ENCODE measurements at places on chromosomes 2 and 18.

- H3K36me3 ChIP-seq = no peaks in the 10 kb centered on the region
- no peak overlapping the region for H3K4me3 ChIP-seq
- H3K27me3 ChIP-seq = no peaks in the 10 kb centered on the region
These were observed 233.8 kb downstream of the LDLRAD4 start for GRCh38 chr18:13452388-13452811.

DNA sequence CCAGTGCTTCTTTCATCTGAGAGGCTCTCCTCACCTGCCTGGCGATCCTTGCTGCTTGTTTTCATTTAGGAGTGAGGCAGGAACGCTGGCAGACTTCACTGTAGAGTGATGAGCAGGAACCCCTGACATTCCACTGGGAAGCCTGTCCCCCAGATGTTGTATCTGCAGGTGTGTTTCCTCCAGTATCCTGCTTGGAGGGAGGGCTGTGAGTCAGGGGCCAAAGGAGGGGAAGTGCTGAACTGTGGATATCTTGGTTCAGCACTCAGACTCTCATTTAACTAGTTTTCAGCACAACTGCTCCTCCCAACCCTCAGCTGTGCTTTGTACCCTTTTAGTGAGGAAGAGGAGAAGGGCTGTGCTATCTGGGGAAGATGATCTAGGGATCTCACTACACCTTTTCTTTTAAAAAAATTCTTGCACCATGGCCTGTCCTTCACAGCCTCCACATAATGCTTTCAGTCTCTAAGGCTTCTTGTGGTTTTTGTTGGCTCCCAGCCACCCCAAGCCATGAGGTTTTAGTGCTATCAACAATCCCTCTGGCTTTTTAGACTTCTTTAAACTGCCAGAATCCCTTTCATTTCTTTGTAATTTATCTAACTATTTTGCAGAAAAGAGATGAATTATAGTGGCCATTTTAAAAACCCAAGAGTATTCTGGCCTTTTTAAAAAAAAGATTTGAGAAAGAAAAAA is 11.2 kb downstream of the ANKAR start:
- DNase-seq = no peak
- H3K36me3 ChIP-seq = no peaks in the 10 kb centered on the region
- H3K27me3 ChIP-seq = no peaks in the 10 kb centered on the region
- no peaks in the 10 kb centered on the region for H3K4me1 ChIP-seq

GRCh38 chr2:236724200-236724599 is 154.6 kb downstream of the ACKR3 start:
- H3K27me3 ChIP-seq = no peaks in the 10 kb centered on the region
- no peak overlapping the region for H3K4me3 ChIP-seq
- no peaks in the 10 kb centered on the region for H3K4me1 ChIP-seq

DNA sequence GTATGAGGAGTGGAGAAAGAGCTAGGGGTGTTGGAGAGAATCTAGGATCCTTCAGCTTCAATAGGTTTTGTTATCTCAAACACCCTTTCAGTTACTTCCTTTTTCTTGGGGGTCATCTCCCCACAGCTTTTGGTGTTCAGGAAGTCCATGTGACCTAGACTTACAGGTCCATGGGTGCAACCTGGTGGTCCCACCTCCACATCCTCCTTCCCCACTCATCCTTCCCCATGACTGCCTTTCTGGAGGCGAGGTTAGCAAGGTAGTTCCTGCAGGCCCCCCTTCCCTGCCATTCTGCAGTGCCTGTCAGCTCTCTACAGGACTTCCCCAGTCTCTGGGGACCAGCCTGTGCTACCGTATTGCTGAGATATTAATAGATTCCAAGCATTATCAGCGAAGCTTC is 107.6 kb downstream of the TMEM17 start:
- H3K27me3 ChIP-seq = no peaks in the 10 kb centered on the region
- no peaks in the 10 kb centered on the region for H3K4me1 ChIP-seq
- H3K27ac ChIP-seq = no peak overlapping the region
- no peak overlapping the region for H3K4me3 ChIP-seq
- DNase-seq = no peak

- H3K27me3 ChIP-seq = no peaks in the 10 kb centered on the region
- no peaks in the 10 kb centered on the region for H3K36me3 ChIP-seq
- H3K4me1 ChIP-seq = peaks cover 18% of the 10 kb centered on the region
- DNase-seq = no peak
- H3K27ac ChIP-seq = no peak overlapping the region
- H3K4me3 ChIP-seq = no peak overlapping the region
These were observed 64.0 kb downstream of the SLC40A1 start for GRCh38 chr2:189516546-189516945.

- no peaks in the 10 kb centered on the region for H3K27me3 ChIP-seq
- H3K36me3 ChIP-seq = no peaks in the 10 kb centered on the region
- no peak for DNase-seq
- H3K4me1 ChIP-seq = peaks cover 4% of the 10 kb centered on the region
These were observed 42.0 kb upstream of the IL1R1 start for GRCh38 chr2:102100371-102101096.

GRCh38 chr2:101200676-101201075 is 49.5 kb upstream of the TBC1D8 start:
- DNase-seq = no peak
- no peaks in the 10 kb centered on the region for H3K27me3 ChIP-seq
- H3K36me3 ChIP-seq = no peaks in the 10 kb centered on the region

- H3K27ac ChIP-seq = no peak overlapping the region
- no peak overlapping the region for H3K4me3 ChIP-seq
- DNase-seq = no peak
- no peaks in the 10 kb centered on the region for H3K36me3 ChIP-seq
These were observed 192.3 kb downstream of the UBE2E3 start for GRCh38 chr2:181172676-181173075.

- H3K4me3 ChIP-seq = no peak overlapping the region
- no peaks in the 10 kb centered on the region for H3K36me3 ChIP-seq
- no peak for DNase-seq
- no peak overlapping the region for H3K27ac ChIP-seq
- no peaks in the 10 kb centered on the region for H3K27me3 ChIP-seq
These were observed 72.0 kb downstream of the GALNT1 start for GRCh38 chr18:35653392-35654135.

DNA sequence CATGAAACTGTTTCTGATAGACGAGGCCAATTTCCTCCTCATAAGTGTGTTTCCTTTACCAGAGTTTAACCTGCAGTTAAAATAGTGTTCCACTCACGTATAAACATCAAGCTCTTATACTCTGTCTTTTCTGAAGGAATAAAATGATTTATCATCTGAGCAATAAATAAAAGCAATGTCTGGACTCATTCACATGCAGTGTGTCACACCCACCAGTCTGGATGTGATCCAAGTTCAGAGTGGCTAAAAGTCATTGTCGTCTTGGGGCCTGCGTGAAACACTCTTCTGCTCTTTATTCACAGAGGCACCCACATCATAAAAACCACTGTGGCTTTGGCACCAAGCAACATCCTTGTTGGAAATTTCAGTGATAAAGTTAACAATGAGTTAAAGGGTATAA is 19.5 kb upstream of the SLC9A4 start:
- H3K27ac ChIP-seq = no peak overlapping the region
- H3K36me3 ChIP-seq = no peaks in the 10 kb centered on the region
- H3K4me3 ChIP-seq = no peak overlapping the region
- no peaks in the 10 kb centered on the region for H3K27me3 ChIP-seq

GRCh38 chr2:134305109-134305491 is 51.2 kb downstream of the MGAT5 start:
- H3K4me1 ChIP-seq = no peaks in the 10 kb centered on the region
- no peaks in the 10 kb centered on the region for H3K27me3 ChIP-seq
- no peak overlapping the region for H3K4me3 ChIP-seq
- no peaks in the 10 kb centered on the region for H3K36me3 ChIP-seq
- DNase-seq = no peak

- peak overlapping the region; percentile 26 for H3K27ac ChIP-seq
- no peak for DNase-seq
- H3K27me3 ChIP-seq = no peaks in the 10 kb centered on the region
- peaks cover 4% of the 10 kb centered on the region for H3K4me1 ChIP-seq
- H3K36me3 ChIP-seq = no peaks in the 10 kb centered on the region
These were observed 90.8 kb upstream of the ATL2 start for GRCh38 chr2:38467768-38468455.

- H3K4me1 ChIP-seq = peaks cover 15% of the 10 kb centered on the region
- DNase-seq = no peak
- H3K4me3 ChIP-seq = no peak overlapping the region
These were observed 25.5 kb downstream of the CDH2 start for GRCh38 chr18:28151434-28151833.

DNA sequence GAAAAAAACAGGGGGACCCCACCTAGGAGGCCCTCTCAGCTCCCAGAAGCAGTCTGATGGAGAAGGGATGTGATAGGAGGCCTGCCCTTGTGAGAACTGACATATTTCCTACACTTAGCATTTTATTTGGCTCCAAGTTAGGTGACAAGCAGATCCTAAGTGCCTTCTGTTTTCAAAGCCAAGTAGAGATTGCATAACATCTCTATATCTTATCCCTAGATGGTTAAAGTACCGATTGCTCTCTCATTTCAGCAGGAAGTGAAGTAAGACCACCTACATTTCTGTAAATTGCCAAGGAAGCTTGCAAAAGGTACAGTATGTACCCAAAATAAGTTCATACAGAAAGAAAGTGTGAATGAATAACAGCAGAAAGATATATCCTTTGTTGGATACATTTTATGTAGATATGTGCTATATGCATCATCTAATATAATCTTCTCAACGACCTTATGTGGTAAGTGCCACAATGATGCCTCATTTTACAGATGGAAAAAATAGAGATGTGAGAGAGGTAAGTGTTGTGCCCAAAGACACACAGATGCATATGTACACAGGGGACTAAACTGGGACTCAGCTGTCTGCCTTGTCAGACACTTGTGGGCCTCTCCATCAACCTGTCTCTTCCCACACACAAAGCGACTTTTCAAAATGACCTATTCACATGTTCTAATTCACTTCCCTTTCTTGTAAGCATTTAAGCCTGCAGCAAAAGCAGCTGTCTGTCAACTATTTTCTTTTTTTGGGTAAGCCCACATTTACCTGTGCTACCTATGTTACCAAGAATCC is 38.9 kb downstream of the DHRS9 start:
- H3K4me3 ChIP-seq = no peak overlapping the region
- no peaks in the 10 kb centered on the region for H3K4me1 ChIP-seq
- DNase-seq = no peak

GRCh38 chr2:42762823-42763804 is 821 bp downstream of the OXER1 start:
- no peaks in the 10 kb centered on the region for H3K36me3 ChIP-seq
- no peaks in the 10 kb centered on the region for H3K4me1 ChIP-seq
- H3K4me3 ChIP-seq = no peak overlapping the region
- H3K27ac ChIP-seq = no peak overlapping the region
